HepG2 (cell line): ENCODE measurements at places on chromosomes 5 and 9. TPM values are rescaled to one million over a fixed set of nuclear protein-coding genes. Genes with fewer than 3 reads are reported as not detected.

SEMA5A gene
- total RNA-seq: not detected in 2 replicates

FOXD1 gene
- 0.04 TPM in 1 of 2 replicates, not detected in the other for total RNA-seq

ARSI gene
- 17.6 and 33.9 TPM in 2 replicates for total RNA-seq

PCDHA9 gene
- total RNA-seq: 0.03 TPM in 1 of 2 replicates, not detected in the other

IFNA13 gene
- total RNA-seq: not detected in 2 replicates

TMC1 gene
- total RNA-seq: 0.02 TPM in 1 of 2 replicates, not detected in the other

SLIT3 gene
- not detected in 2 replicates for total RNA-seq

INSYN2B gene
- not detected in 2 replicates for total RNA-seq

SLC9A3 gene
- 1.2 and 1.8 TPM in 2 replicates for total RNA-seq
